NCI-H1048 (cell line): ENCODE measurements at places on chromosomes 7 and 10.
A peak's percentile ranks its signal among the peaks of the same experiment; 100 is the strongest.

GRCh38 chr7:27073076-27073475 lies 22.7 kb downstream of the HOXA1 start:
- DNase-seq, result no peak

- DNase-seq, result peak; percentile 43
These were observed 182.0 kb downstream of the RPS24 start for GRCh38 chr10:78215645-78216044.

DNA sequence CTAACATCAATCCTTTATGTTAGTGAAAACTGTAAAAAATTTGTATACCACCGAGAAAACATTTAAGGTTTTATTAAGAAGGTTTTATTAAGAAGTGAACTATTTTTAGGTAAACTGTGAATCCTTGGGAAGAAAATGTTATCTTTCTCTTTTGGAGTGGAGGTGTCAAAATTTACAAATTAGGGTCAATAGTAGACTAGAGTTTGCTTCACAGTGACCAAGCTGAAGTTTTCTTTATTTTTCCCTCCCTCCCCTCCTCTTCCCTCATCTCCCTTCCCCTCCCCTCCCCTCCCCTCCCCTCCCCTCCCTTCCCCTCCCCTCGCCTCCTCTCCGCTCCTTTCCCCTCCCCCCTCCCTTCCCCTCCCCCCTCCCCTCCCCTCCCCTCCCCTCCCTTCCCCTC lies 168.8 kb downstream of the CNTNAP2 start:
- no peak for DNase-seq

DNA sequence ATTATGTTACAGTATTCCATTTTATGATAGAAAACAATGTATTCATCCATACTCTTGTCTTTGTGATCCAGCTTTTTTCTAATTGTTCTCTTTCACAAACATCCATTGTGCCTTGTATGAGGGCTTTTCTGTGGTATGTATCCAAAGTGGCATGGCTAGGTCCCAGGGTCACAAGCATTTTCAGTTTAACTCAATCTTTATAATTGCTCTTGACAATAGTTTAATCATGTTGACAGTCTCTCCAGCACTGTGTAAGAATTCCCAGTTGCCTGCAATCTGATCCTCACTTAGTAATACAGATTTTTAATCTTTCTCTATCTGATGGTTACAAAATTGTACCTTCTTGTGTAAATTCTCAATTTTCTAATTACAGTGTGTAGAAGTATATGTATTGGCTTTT lies 533.4 kb downstream of the NEBL start:
- no peak for DNase-seq

- DNase-seq, result no peak
These were observed 525.4 kb downstream of the GALNT17 start for GRCh38 chr7:71657386-71657785.

DNA sequence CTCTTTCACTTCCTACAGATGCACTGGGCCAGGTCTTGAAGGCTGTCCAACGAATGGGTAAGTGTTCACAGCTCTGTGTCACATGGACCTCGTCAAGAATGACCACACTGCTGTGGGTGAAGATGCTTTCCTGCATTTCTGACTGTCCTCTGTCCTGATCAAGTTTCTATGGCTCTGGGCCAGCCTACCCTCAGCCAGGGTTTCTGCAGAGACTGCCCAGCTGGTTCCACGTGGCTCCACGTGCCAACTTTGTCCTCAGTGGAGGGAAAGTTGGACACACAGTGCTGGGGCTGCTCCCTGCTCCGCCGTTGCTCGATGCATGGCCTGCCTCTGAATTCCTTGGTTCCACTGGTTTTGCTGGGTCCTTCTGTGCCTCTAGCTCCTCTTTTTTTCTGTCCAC lies 152.3 kb downstream of the EGFR start:
- no peak for DNase-seq

GRCh38 chr7:102841290-102841689 lies 71.5 kb upstream of the LRRC17 start:
- DNase-seq, result no peak

DNA sequence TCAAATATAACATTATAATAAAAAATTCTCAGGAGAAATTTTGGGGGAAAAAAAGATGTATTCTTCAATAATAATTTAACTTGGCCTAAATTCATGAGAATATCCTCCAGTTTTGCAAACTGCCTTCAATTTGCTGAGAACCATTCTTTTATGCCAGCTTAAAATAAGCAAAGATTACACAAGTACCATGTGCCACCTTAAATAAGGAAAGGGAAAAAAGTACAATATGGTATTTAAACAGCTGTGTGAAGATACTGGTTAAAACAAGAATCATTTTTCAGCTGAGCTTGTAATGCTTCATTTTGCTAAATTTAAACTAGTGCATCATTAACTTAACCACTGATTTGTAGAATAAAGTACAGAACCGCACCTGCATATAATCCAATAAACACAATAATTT lies 217.8 kb downstream of the LRRN3 start:
- no peak for DNase-seq

DNA sequence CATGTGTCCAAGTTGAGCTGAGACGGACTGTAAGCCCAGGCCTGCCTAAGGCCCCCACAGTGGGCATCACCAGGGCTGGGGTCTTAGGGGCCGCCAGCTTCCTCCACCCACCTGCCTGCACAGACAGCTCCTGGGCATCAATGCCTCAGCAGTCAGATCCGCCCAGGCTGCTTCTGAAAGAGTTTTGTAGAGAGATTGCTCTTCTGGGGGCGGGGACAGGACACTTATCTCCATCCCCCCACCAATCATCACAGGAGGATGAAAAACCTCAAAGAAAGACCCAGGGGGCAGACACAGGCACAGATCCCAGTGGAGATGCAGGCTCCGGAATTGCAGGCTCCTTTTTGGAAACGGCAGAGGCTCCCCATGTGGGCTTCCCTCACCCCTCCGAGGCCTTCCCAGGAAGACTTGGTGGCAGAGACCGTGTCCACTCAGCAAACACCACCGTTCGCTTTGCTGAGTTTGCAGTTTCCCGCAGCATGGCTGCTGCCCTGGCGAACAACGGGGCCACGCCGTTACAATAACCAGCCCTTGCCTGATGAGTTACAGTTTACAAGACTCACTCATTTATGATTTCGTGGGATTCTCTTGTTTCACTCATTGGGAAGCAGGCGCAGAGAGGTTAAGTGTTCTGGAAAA lies 96.4 kb downstream of the MKI67 start:
- DNase-seq, result no peak

GRCh38 chr7:29843093-29843492 lies 36.8 kb downstream of the WIPF3 start:
- DNase-seq, result no peak

GRCh38 chr7:101630591-101630990 lies 1.5 kb upstream of the MYL10 start:
- DNase-seq, result no peak

DNA sequence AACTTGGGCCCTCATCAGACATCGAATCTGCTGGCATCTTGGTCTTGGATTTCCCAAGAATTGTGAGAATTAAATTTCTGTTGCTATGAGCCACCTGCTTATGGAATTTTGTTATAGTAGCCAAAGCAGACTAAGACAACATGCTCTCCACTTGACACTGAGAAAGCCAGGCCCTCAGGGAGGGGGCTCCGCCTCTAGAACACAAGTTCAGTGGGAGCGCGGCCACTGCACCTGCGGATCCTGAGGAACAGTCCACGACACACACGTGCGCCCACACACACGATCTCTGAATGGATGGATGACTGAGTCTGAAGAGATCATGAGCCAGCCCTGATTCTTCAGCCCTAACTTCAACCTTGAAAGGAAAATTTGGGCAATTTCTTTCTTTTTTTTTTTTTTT lies 73.7 kb downstream of the CTBP2 start:
- no peak for DNase-seq

DNA sequence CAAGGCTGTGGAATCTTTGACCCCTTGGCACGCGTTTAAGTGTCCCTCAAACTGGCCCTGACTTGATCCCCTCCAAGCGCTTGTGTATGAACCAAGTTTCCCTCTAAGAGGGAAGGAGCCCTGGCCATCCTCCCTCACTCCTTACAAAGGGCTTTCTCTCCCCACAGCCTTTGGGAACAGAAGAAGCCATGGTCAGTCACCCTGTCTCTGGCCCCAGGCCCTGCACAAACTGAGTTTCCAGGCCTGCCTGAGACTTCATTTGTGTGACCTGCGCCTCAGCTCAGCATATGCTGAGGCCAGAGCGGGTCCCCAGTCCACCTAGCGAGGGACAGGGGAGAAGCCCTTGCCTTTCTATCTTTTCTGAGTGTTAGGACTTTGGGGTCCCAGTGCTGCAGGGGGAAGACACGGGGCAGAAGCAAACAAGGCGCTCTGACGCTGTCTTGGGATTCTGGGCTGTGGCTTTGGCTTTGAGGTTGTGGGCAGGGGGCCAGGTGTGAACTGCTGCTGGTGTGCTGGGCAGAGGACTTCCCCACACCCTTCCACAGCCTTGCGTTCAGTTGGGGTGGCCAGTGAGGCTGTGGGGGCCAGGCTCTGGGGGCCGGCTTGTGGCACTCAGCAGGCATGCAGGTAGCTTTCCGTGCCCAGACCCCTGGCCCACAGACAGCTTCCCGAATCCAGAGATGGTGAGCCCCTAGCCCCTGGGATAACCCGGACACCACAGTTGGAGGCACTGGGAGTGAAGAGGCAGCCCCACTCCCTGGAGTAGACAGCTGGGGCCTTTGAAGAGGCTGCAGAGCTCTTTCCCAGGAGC lies 1.5 kb downstream of the RET start:
- DNase-seq, result no peak

DNA sequence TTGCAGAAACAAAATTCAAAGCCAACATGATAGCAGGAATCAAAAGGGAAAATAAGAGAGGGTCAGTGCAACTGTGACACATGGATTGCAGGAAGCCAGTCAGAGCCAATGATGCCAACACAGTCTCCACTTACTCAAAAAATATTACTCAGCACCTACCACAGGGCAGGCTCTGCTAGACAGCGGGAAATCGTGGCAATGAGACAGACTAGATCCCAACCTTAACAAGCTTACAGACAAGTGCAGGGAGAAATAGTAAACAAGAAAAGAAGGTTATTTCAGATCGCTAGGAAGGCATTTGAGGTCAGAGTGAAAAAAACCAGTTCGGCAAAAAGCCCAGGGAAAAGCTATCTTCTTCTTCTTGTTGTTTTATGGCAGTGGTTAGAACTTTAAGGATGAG lies 45.2 kb upstream of the NPFFR1 start:
- DNase-seq, result no peak

DNA sequence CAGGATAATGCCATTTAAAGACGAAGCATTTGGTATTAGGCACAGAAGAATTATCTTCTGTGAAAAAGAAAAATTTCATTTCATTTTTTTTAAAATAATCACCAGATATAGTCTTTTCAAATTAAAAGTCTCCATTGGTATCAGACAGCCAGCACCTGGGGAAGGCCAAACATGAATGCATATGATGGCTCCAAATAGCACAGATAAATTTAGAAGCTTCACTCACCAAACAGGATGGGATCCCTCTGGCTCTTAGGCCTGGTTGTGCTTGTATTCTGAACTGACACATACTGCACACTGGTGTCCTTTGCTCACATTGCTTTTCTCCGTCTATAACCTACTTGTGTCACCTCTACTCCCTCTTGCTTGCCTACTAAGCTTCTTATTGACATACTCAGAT lies 169.5 kb upstream of the CHRM2 start:
- DNase-seq, result no peak

- DNase-seq, result no peak
These were observed 40.2 kb upstream of the ATXN7L1 start for GRCh38 chr7:105916603-105917002.

- no peak for DNase-seq
These were observed 48.3 kb downstream of the ZMIZ1 start for GRCh38 chr10:79116801-79117723.

DNA sequence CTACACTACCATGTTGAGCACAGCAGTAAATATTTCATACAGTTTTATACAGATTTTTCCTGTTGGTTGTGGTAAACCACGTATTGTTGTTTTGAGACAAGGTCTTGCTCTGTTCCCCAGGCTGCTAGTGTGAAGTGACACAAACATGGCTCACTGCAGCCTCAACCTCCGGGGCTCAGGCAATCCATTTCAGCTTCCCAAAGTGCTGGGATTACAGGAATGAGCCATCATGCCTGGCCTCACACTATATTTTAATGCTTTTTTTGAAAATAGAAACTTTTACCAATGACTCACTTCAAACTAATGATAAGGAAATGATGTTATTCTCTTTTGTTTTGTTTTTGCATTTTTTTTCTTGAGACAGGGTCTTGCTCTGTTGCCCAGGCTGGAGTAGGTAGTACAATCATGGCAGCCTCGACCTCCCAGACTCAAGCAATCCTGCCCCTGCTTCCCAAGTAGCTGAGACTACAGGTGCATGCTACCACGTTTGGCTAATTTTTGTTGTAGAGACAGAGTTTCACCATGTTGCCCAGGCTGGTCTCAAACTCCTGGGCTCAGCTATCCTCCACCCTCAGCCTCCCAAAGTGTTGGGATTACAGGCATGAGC lies 210.6 kb downstream of the TPST1 start:
- no peak for DNase-seq

DNA sequence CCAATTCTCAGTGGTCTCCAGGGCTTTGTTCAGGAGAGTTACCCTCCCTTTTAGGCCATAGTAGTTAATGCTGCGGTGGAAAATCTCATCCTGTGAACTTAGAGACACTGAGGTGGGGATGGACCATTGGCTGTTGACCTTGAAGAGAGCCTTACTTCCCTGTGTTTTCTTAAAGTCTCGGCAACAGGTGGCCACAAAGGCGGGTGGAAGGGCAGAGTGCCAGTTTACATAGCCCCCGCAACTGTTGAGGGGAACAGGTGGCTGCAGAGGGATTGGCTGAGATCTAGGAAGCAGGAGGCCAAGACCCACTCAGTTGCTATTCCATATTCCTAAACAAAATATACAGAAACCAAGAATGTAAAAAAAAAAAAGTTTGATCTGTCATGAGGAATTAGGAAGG lies 160.6 kb downstream of the ST7 start:
- DNase-seq, result no peak

DNA sequence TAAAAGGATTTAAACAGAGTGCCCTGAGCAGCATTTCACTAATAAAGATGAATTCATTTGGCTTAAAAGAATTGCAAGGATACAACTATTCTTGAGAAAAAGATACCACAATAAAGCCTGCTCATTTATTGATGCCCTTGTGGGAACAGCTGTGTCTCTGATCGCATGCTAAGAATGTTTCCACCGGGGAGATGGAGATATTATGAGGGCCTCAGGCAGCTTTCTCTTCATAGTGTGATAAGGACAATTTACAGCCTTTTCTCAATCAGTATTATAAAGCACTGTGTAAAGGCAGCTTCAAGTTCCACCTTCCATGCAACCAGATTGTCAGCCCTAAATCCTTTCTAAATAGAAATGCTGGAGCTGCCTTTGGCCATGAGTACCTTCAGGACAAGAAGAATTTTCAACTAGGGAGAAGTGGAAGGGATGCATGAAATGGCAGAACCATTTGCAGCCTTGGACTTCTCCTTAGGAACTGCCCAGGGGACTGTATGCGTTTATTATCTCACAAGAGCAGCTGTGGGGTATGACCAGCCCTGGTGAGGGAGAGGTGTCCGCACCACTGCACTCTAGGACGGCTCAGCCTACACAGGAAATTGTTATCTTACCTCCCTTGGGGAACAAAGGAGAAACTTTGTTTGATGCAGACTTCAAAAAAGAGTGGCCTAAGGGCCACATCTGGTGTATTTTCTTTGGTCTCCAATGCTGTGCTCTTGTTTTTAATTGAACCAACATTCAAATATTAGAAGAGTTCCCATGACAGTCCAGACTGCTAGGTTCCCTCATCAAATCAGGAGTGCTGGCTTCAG lies 116.9 kb upstream of the PCGF5 start:
- DNase-seq, result no peak
